ENCODE measurements at places on chromosomes 4 and X.

DNA sequence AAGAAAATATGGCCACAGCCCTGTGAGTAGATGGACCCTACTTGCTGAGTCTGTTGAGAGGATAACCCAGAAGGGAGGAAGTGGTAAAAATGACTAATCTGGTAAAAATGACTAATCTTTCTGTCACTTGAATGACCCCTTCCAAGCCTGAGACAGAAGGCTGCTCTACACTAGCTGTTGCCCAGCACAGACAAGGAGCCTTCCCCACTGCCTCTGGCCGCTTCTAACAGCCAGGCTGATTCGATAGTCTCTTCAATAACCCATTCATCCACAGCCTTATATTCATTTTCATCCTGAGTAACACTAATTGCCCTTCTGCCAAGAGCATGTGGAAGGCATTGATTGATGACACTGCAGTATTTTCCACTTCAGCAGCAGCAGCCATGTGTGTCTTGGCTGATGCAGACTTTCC, 18.4 kb downstream of the MAGEB17 start:
- DNase-seq = no peak

DNA sequence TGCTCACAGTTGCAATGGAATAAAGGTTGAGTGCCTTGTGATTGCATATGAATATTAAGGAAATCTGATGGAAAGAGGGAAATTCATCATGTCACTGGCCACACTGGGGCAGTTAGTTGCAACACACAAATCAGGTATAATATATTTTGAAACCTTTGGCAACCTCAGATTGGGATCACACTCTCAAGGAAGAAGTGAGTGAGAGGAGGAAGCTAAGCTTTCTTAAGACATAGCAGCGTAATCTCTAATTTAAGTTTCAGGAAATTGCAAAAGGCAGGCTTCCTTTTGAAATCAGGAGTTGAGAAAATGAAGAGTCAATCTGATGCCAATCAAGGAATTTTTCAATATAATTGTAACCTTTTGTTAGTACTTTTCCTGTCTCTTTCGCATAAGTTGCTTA, 12.3 kb upstream of the CLTRN start:
- DNase-seq = no peak

GRCh38 chr4:14701389-14701788, 300.9 kb upstream of the CPEB2 start:
- no peak for DNase-seq

- DNase-seq = no peak
These were observed 3.3 kb downstream of the NUDT9 start for GRCh38 chr4:87425711-87426110.

DNA sequence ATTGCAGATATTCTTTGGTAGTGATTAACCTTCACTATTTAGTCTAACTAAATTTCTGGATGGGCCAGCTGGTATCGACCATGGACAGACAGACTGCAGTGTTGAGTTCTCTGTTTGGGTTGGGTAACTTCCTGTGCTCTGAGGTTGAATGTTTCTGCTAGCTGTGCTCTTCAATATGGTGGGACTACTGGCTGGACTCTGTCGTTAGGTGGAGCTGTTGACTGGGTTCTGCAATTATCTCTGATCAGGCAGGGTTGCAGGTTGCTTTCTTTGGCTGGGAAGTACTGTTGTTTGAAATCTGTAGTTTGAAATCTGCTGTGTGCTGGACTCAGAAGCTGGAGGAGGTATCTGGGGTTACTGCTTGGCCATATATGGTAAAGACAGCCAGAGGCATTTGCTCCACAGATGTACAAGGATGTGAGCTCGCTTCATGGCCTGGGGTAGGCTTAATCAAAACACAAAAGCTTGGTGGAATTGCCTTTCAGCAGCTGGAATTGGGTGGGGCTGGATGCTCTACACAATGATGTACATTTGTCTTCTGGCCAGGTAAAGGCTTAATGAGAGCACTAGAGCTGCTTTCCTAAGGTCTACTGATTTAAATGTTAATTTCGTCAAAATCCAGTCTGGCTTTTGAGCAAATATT, 1472.0 kb downstream of the FAM133A start:
- no peak for DNase-seq

DNA sequence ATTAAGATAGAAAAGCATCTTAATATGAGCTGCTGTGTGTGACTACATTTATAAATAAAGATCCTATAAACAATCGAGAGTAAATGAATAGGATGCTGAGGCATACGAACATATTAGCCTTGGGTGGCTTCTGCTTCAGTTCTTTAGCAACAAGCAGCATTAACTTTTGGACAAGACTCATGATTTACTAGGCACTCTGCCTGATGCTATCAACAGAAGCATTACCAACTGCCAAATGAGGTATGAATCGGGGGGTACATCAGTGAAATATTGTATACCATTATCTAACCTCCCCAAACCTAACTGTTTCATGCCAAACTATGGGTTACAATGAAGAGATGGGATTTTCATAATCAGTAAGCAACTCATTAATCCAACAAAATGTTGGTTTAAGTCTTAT, 113.1 kb downstream of the RAB28 start:
- DNase-seq = no peak

- no peak for DNase-seq
These were observed 30.3 kb downstream of the RGS12 start for GRCh38 chr4:3323071-3323481.

DNA sequence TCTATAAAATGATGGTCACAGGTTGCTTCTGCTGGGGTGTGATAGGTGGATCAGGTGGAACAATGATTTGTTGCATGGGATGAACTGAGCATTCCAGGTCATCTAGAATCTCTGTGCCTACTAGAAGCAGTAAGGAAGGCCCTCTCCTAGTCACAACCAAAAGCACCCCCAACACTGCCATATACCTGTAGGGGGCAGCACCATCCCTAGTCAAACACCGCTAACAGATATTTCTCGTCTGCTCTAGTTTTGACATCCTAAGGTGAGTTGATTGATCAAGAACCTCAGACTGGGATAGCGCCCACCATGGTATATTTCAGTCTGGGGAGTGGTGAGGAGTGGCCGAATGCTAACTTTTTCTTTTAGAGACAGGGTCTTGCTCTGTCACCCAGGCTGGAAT, 160.2 kb downstream of the NHS start:
- DNase-seq = no peak

GRCh38 chrX:39894683-39895082, 203.1 kb downstream of the BCOR start:
- no peak for DNase-seq

DNA sequence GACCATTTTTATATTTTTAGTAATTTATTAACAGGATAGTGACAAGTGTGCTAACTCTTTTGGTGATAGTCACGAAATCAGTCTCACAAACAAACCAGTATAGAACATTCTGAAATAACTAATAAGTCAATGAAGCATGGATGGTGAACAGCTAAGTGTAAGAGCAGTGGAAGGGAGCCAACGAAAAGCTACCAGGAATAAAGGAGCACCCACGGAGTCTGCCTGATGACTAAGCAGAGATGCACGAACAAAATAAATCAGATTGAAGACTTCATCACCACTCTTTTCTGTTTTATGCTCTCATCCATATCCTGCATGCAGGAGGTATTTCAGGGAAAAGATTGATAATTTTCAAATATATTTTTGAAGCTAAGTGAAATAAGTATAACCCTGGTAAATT, 891.1 kb upstream of the HS3ST1 start:
- no peak for DNase-seq

- DNase-seq = no peak
These were observed 421.9 kb upstream of the TENM3 start for GRCh38 chr4:181821039-181822004.
